ENCODE measurements at places on chromosomes 7 and 10. TPM values are rescaled to one million over a fixed set of nuclear protein-coding genes. Genes with fewer than 3 reads are reported as not detected.

- DNase-seq = no peak
- H3K36me3 ChIP-seq = no peaks in the 10 kb centered on the region
- H3K27me3 ChIP-seq = peaks cover 28% of the 10 kb centered on the region
Measured at GRCh38 chr10:127470911-127471310, 78.2 kb upstream of the NPS start.

The RINT1 gene
- 18.1 TPM for total RNA-seq

DNA sequence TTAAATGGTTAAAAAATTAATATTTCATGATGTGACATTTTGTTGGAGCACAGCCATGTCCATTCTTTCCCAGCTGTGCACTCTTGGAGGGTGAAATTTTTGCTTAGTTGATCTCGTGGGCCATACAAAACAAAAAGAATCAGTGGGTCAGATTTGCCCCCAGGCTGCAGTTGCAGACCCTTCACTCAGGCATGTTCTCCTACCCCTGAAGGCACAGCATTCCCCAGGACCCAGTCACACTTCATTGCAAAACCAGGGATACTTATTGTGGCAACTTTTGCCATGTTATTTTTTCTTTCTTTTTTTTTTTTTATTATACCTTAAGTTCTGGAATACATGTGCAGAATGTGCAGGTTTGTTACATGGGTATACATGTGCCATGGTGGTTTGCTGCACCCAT is 6.0 kb downstream of the TAS2R40 start:
- H3K4me1 ChIP-seq = no peaks in the 10 kb centered on the region
- H3K4me3 ChIP-seq = no peak overlapping the region
- no peaks in the 10 kb centered on the region for H3K36me3 ChIP-seq
- peaks cover 4% of the 10 kb centered on the region for H3K27me3 ChIP-seq
- no peak for DNase-seq

The ACBD7 gene
- total RNA-seq = 1.8 TPM

The CRYGN gene
- total RNA-seq = 0.74 TPM

DNA sequence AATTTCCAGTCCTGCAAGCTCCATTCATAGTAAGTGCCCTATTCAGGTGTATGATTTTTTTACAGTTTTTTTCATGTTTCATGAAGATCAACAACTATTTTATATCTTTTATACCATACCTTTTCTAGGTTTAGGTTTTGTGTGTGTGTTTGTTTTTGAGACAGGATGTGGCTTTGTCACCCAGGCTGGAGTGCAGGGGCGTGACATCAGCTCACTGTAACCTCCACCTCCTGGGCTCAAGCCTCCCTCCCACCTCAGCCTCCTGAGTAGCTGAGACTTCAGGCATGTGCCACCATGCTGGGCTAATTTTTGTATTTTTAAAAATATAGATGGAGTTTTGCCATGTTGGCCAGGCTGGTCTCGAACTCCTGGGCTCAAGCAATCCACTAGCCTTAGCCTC is 35.0 kb downstream of the ARMH3 start:
- DNase-seq = no peak
- no peak overlapping the region for H3K4me3 ChIP-seq
- no peak overlapping the region for H3K27ac ChIP-seq
- no peaks in the 10 kb centered on the region for H3K27me3 ChIP-seq

The TRPV5 gene
- total RNA-seq = not detected

GRCh38 chr10:98425511-98426352 is 10.8 kb upstream of the PYROXD2 start:
- no peak overlapping the region for H3K4me3 ChIP-seq
- no peak overlapping the region for H3K27ac ChIP-seq

The TMEM26 gene
- 14.3 TPM for total RNA-seq

DNA sequence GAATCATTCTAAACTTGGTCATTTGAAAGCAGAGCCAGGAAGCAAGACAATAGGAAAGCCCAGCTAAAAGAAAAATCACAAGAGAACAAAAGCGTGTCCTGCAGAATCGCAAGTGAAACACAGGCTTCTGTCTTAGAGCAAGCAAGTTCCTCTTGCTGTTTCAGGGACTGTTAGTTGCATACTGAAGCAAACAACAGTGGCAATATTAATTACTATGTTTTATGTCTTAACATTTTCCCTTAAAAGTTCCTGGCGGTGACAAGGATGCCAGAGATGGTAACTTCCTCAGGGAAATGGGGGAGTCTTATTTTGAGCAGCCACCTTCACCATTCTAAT is 217.1 kb downstream of the GFRA1 start:
- no peak for DNase-seq
- no peaks in the 10 kb centered on the region for H3K36me3 ChIP-seq
- H3K27me3 ChIP-seq = peaks cover 10% of the 10 kb centered on the region
- no peaks in the 10 kb centered on the region for H3K4me1 ChIP-seq
- no peak overlapping the region for H3K4me3 ChIP-seq

The NAT16 gene
- total RNA-seq = 0.15 TPM

GRCh38 chr7:391961-392524 is 102.1 kb downstream of the FOXL3 start:
- no peak overlapping the region for H3K27ac ChIP-seq
- no peaks in the 10 kb centered on the region for H3K36me3 ChIP-seq
- DNase-seq = no peak
- H3K27me3 ChIP-seq = 0 out of 2 replicates have a peak, but pooled peaks cover 2% of the 10 kb centered on the region

GRCh38 chr10:100448951-100449350 is 13.9 kb upstream of the WNT8B start:
- no peak overlapping the region for H3K27ac ChIP-seq
- no peak overlapping the region for H3K4me3 ChIP-seq
- DNase-seq = no peak
- peaks cover 12% of the 10 kb centered on the region for H3K27me3 ChIP-seq
- no peaks in the 10 kb centered on the region for H3K36me3 ChIP-seq
- no peaks in the 10 kb centered on the region for H3K4me1 ChIP-seq

The TMEM229A gene
- not detected for total RNA-seq

The CDNF gene
- 0.39 TPM for total RNA-seq

GRCh38 chr7:41709621-41710020 is 6.7 kb upstream of the INHBA start:
- H3K27me3 ChIP-seq = 0 out of 2 replicates have a peak, but pooled peaks cover 3% of the 10 kb centered on the region
- no peak overlapping the region for H3K4me3 ChIP-seq
- no peak for DNase-seq
- no peaks in the 10 kb centered on the region for H3K36me3 ChIP-seq

The HPSE2 gene
- not detected for total RNA-seq

The ZCWPW1 gene
- 6.5 TPM for total RNA-seq

- H3K27ac ChIP-seq = no peak overlapping the region
- H3K4me3 ChIP-seq = no peak overlapping the region
- no peaks in the 10 kb centered on the region for H3K27me3 ChIP-seq
- H3K4me1 ChIP-seq = no peaks in the 10 kb centered on the region
- no peaks in the 10 kb centered on the region for H3K36me3 ChIP-seq
- DNase-seq = no peak
Measured at GRCh38 chr7:101588131-101588935, 40.8 kb downstream of the MYL10 start.

DNA sequence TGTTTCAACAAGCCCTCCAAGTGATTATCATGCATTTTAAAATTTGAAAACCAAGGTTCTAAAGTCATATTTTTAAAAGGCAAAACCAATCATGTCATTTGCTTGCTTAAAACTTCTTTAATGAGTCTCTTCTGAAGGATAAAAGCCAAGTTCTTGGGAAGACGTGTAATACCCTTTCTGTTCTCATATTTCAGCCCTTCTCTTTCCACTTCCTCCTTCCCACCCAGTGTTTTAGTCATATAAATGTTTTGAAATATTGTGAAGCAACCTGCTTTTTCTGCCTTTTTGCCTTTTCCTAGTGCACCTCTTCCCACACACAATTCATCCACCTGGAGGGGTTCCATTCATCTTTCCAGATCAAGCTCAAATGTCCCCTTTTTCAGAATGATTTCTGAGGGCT is 211.1 kb upstream of the LRRTM3 start:
- no peak overlapping the region for H3K27ac ChIP-seq
- H3K4me1 ChIP-seq = no peaks in the 10 kb centered on the region
- no peaks in the 10 kb centered on the region for H3K27me3 ChIP-seq
- H3K4me3 ChIP-seq = no peak overlapping the region
- DNase-seq = no peak
- H3K36me3 ChIP-seq = no peaks in the 10 kb centered on the region

GRCh38 chr10:62112300-62112699 is 156.3 kb downstream of the RTKN2 start:
- H3K36me3 ChIP-seq = no peaks in the 10 kb centered on the region
- no peak overlapping the region for H3K4me3 ChIP-seq
- no peak for DNase-seq
- peaks cover 9% of the 10 kb centered on the region for H3K4me1 ChIP-seq
- no peaks in the 10 kb centered on the region for H3K27me3 ChIP-seq

DNA sequence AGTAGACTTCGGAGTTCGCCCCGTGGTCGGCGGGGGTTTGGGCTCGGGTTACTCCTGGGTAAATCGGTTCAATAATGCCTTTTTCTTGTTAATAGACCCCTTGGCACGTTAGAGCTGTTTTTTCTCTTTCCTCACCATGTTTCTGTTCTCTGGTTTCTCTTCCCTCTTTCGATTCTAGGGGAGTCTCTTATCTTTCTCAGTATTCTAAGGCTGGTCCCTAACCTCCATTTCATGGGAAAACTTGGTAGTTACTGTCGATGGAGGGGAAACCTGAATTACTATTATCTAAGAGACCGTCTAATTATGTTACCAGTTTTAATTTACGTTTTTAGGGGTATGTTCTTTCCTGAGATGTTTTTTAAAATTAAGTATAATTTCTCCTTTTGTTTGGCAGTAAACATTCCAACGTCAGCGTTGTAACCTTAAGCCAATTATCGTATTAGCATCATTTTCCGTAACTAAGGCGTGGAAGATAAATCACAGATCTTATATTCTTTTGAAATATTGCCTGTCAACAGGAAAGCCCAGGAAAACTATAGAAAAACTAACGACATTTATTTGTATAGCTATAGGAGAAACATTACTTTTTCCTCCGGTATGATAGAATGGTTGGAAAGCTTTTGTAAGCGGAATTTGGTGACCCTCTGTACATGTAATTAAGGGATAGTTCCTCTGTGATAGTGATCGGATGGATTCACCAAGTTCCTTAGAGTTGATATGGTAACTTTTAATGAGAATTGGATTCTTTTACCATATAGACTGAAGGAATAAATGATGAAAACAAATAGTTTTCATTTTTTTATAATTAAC is 847 bp downstream of the BTAF1 start:
- peak overlapping the region; percentile 98 for H3K4me3 ChIP-seq
- H3K27ac ChIP-seq = peak overlapping the region; percentile 97
- no peak for DNase-seq
- H3K27me3 ChIP-seq = no peaks in the 10 kb centered on the region
- H3K4me1 ChIP-seq = peaks cover 4% of the 10 kb centered on the region
- H3K36me3 ChIP-seq = peaks cover 7% of the 10 kb centered on the region

GRCh38 chr10:59173414-59173813 is 3.0 kb upstream of the PHYHIPL start:
- DNase-seq = no peak
- no peak overlapping the region for H3K4me3 ChIP-seq
- H3K27ac ChIP-seq = no peak overlapping the region
- no peaks in the 10 kb centered on the region for H3K4me1 ChIP-seq
- H3K36me3 ChIP-seq = no peaks in the 10 kb centered on the region

DNA sequence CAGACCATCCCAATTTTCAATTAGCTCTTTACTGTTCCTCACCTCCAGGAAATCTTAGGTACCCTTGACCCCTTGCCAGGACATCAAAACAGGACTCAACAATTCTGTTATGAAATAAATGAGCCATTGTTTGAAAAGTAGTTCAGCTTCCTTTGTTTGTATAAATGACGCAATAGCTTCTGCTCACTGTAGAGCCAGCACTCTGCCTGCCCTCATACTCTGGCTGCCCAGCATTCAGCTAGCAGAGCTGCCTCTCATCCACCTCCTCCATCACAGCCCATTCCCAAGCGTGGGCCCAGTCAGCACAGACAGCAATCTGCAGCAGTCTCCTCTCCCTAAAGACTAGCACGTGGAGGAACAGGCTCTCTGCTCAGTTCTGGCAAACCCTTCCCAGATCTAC is 478.6 kb downstream of the GRID1 start:
- H3K27me3 ChIP-seq = no peaks in the 10 kb centered on the region
- DNase-seq = no peak
- no peak overlapping the region for H3K4me3 ChIP-seq
- no peaks in the 10 kb centered on the region for H3K4me1 ChIP-seq

GRCh38 chr7:45394117-45394708 is 180.0 kb upstream of the ADCY1 start:
- H3K4me1 ChIP-seq = no peaks in the 10 kb centered on the region
- H3K4me3 ChIP-seq = no peak overlapping the region
- no peak overlapping the region for H3K27ac ChIP-seq

GRCh38 chr7:94649450-94649849 is 6.5 kb downstream of the SGCE start:
- DNase-seq = no peak
- H3K27me3 ChIP-seq = no peaks in the 10 kb centered on the region
- H3K4me3 ChIP-seq = no peak overlapping the region
- peaks cover 7% of the 10 kb centered on the region for H3K4me1 ChIP-seq

DNA sequence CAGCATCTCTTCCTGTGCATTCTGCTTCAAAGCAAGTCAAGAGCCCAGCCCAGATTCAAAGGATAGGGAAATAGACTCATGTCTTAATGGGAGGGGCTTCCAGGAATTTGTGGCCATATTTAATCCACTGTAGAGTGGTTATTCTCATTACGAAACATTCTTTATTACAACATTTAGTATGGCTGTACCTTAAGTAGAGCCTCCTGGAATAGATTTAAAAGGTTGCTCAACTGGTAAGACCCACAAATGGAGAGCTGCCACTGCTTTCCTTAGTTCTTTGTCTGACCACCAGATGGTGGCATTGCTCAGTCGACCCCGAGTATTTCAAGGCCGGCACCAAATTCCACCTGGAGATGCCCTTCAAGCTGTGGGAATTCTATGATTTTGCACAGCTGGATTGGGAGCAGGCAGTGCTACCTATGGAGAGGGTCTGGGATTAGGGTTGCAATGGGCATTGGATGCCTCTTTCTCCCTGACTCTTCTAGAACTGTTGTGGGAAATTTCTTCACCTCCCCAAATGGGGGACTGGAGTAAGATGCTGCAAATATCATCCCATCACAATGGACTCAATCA is 102.2 kb downstream of the RBM20 start:
- H3K27ac ChIP-seq = no peak overlapping the region
- H3K27me3 ChIP-seq = peaks cover 7% of the 10 kb centered on the region
- no peaks in the 10 kb centered on the region for H3K36me3 ChIP-seq
- peaks cover 3% of the 10 kb centered on the region for H3K4me1 ChIP-seq
- DNase-seq = peak; percentile 72
